ENCODE measurements at places on chromosomes 6 and 20.
A peak's percentile ranks its signal among the peaks of the same experiment; 100 is the strongest.

DNA sequence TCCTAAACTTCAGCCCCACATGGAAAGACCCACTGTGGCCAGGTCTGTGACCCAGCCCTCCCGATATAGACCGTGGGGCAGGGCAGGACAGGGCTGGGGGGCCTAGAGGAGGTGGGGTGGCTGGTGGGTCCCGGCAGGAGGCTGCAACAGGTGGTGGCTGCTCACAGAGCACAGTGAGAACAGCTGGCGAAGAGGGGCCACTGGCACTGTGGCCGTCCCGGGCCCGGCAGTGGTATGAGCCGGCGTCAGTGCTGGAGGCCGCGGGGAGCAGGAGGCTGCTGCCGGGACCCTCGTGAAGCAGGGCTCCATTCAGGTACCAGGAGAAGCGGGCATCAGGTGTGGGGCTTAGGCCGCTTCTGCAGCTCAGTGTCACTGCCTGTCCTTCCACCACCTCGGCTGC lies 13.4 kb downstream of the SIGLEC1 start:
- no peak for DNase-seq

- DNase-seq, result no peak
Observed at GRCh38 chr6:159759645-159760044, 2.2 kb upstream of the ACAT2 start.

DNA sequence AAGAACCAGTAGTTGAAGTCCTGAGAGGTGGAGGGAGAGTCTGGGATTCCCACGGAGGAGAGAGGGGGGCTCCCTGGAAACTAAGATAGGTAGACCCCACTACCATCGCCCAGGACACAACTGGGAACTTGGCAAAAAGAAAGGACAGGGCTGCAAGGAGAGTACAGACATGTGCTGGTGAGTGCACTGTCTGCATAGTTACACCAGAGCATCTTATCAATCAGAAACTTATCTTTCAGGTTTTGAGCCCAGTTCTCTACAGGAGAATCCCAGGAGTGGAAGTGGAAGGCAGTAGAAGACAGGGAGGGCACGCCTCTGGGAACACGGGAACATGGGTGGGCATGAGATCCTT lies 12.2 kb downstream of the NFKBIL1 start:
- no peak for DNase-seq

- DNase-seq, result no peak
Observed at GRCh38 chr6:17299222-17299621, 18.1 kb downstream of the RBM24 start.

DNA sequence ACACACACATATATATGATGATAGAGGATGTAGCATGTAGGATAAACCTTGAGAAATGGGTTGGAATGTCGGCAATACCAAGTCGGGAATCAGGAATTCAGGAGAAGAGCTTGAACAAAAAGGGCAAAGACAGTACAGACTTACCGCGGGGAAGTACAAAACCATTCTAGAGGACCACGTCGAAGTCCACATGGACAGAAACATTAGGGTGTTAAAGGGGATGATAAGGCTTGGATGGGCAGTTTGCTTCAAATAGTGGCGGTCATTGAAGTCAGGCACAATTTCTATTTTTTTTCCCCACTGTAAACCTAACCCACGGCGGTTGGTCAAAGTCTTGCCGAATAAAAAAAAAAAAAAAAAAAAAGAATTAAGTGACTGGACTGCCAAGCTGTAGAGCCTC lies 766 bp upstream of the NUS1 start:
- no peak for DNase-seq

DNA sequence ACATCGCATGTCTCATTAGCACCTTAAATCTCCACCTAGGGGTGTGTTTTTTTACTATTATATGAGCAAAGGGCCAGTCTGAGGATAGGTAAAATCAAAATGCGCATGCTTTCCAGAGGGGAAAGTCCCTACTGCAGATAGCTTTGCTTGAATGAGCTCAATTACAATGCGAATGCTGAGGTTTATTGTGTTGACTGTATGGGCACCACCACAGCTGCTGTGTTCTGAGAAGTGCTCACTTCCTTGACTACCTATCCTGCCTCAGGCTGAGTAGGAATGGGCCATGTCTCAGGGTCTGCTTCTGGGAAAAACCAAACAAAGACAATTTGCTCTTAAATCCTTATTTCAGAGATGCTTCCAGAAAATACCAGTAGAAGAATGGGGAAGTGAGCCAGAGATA lies 36.6 kb downstream of the MOCS1 start:
- no peak for DNase-seq

DNA sequence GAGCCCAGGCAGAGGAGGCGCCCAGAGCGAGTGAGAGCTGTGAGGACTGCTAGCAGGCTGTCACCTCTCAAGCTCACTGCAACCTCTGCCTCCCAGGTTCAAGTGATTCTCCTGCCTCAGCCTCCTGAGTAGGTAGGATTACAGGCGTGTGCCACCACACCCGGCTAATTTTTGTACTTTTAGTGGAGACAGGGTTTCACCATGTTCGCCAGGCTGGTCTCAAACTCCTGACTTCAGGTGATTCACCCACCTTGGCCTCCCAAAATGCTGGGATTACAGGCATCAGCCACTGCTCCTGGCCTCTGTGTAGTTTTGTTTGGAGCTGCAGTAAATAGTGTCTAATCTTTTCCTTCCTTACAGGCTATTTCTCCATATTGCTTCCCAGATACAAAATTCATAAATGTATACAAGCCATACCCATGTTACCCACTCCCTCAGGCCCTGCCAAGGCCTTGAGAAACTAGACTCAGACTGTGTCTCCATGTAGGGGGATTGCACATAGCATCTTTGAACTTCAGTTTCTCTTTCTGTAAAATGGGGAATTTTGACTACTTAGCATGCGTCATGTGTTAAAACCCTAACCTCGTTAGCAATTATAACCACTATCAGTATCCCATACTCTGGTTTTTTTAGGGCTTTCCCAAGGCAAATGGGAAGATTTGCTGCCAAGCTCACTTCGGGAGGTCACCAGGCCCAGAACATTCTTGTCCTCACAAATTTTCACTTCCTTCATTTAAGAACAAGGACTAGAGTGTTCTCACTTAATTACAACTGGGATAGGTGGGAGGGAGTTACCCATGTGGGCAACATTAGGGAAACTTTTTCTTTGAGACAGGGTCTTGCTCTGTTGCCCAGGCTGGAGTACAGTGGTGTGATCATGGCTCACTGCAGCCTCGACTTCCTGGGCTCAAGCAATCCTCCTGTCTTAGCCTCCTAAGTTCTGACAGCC lies 67.3 kb upstream of the DDR1 start:
- DNase-seq, result no peak

- peak; percentile 99 for DNase-seq
Observed at GRCh38 chr6:37137201-37138090, 32.5 kb upstream of the PIM1 start.

DNA sequence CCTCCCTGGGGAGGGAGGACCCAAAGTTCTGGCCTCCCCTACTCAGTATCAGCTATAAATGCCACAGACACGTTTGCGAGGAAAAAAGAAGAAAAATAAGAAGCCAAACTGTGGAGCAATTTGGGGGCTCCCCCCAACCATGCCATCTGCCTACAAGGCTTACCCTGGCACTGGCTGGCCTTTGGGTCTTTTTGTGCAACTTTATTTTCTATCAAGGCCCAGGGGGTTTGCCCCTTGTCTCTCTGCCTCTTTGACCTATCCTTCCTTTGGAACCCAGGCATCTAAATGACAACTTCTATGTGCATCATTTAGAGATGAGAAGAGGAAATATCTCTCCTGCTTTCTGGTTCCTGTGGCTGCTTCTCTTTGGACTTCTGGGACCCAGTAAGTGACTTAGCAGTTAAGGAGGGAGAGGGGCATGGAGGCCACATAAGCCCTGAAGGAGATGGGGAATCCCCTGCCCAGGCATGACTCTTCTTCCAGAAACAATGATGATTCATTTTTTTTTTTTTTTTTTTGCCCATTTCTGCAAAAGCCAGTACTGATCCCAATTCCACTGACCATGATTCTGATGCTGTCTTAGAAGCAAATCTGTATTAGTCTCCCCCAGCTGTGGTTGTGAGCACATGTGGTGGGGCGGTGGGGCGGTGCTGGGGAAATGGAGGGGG lies at the start of gene MUC22:
TSS of gene MUC22 (plus strand) at position 82 of the 668 bp plus-strand sequence. CDS start at position 315, 233 bp downstream.
- peak; percentile 9 for DNase-seq

GRCh38 chr20:1535420-1536175 lies 21.9 kb downstream of the SIRPD start:
- no peak for DNase-seq

GRCh38 chr6:117733341-117733740 lies 58.1 kb downstream of the NUS1 start:
- DNase-seq, result no peak

- DNase-seq, result no peak
Observed at GRCh38 chr6:54301770-54302169, 6.5 kb upstream of the TINAG start.

DNA sequence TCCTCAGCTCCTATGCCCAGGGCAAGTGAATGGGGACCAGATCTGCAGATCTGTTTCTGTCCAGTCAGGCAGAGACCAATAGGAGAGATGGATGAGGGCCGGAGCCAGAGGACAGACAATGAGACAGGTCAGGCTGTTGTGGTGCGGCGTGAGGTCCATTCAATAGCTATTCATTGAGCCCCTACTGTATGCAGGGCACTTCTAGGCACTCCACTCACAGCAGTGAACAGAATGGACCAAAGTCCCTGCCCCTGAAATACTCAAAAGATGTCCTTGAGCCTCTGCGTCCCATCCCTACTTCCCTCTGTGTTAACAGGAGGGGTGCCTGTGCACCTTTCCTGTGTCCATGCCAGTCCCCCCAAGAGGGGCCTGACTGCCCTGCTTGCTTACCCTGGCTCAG lies 8.5 kb upstream of the TULP1 start:
- no peak for DNase-seq

DNA sequence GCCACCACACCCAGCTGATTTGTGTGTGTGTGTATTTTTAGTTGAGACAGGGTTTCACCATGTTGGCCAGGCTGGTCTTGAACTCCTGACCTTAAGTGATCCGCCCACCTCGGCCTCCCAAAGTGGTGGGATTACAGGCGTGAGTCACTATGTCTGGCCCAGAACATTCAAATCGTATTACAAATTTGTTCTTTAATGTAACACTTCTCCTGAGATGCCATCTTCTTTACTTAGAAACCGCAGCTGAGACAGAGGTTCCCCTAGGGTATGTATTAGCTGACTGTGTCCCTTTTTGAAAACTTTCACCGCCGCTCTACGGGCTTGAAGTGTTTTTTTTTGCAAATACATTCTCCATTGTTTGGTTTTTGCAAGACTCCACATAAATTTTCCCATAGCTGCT lies 62.6 kb downstream of the TOX2 start:
- no peak for DNase-seq

- no peak for DNase-seq
Observed at GRCh38 chr6:149319422-149319821, 1.9 kb downstream of the TAB2 start.

DNA sequence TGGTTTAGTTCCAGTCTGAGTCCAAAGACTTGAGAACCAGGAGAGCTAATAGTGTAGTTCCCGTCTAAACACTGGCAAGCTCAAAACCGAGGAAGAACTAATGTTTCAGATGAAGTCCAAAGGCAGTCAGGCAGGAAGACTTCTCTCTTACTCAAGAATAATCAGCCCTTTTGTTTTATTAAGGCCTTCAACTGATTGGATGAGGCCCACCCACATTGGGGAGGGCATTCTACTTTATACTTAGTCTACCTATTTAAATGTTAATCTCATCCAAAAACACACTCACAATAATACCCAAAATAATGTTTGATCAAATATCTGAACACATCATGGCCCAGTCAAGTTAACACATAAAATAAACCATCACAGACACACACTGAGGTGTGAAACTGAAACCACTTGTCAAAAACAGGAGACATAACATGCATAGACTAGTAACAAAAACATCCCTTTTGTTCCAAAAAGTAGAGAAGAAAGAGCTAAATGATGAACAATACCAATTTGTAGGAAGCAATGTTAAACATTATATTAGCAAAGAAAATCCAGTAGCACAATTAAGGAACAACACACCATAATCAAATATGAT lies 50.2 kb upstream of the SENP6 start:
- DNase-seq, result no peak

- peak; percentile 28 for DNase-seq
Observed at GRCh38 chr6:104771258-104771832, 88.4 kb downstream of the HACE1 start.

GRCh38 chr20:6663751-6664388 lies 103.6 kb upstream of the BMP2 start:
- no peak for DNase-seq

DNA sequence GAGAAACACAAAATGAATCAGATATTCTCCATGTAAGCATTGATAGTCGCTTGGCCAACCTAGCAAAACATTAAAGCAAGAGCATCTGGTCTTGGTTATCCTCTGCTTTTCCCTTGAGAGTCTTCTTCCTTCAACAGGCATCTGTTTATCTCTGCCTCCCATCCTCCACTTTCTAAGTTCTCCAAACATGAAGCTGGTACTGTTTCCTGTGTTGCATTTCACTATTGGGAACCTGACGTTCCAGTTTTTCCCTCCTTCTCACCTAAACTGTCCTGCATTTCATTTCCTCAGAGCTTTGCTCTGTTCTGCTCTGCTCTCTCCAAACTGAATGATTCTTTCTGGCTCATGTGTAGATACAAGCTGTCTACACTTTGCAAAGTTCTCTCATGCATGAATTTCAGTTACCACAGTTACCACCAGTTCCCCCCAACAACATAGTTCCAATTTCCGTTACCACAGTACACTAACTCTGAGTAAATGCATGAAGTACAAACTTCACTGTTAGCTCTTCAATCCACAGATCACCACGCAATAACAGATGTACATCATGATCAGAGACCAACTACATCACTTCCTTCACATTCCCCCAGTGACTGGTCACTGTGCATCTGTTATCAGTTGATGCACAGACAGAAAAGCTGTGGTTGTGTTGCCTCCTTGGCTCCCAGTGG lies 86.7 kb upstream of the F13A1 start:
- peak; percentile 41 for DNase-seq
